Adrenal gland (tissue), 19 donors: ENCODE measurements at places on chromosomes 12 and 14. TPM values are rescaled to one million over a fixed set of nuclear protein-coding genes. Genes with fewer than 3 reads are reported as not detected.

The SLCO1B1 gene
- total RNA-seq: not detected

GRCh38 chr12:63419154-63419553 is 249.1 kb downstream of the DPY19L2 start:
- no peak for DNase-seq
- H3K27me3 ChIP-seq: no peaks in the 10 kb centered on the region
- no peak overlapping the region for H3K27ac ChIP-seq

- DNase-seq: no peak
- no peaks in the 10 kb centered on the region for H3K36me3 ChIP-seq
- no peaks in the 10 kb centered on the region for H3K4me1 ChIP-seq
- no peak overlapping the region for H3K27ac ChIP-seq
Observed at GRCh38 chr12:87201598-87201997, 827.6 kb downstream of the C12orf50 start.

DNA sequence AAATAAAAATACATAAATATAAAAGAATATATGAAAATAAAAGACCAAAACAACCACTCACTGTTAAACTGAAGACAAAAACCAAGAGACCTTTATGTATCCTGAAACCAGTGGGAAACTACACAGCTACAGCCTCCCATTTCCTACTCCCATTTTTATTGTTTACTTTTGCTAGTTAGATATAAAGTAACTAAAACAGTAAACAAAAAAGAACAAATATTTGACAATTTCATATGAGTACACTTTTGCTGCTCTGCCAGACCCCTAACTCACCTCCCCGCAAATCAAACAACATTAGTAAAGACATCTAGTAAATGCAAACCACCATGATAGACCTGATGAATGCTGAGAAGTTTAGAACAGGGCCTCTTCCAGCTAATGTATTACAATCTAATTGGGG is 97.1 kb downstream of the BCL2L14 start:
- no peaks in the 10 kb centered on the region for H3K36me3 ChIP-seq
- H3K4me1 ChIP-seq: no peaks in the 10 kb centered on the region
- no peaks in the 10 kb centered on the region for H3K27me3 ChIP-seq
- no peak overlapping the region for H3K4me3 ChIP-seq

The ARHGEF25 gene
- 5.4 TPM for total RNA-seq

The CCDC177 gene
- 0.22 TPM for total RNA-seq
